ENCODE measurements at places on chromosomes 6 and 20.

DNA sequence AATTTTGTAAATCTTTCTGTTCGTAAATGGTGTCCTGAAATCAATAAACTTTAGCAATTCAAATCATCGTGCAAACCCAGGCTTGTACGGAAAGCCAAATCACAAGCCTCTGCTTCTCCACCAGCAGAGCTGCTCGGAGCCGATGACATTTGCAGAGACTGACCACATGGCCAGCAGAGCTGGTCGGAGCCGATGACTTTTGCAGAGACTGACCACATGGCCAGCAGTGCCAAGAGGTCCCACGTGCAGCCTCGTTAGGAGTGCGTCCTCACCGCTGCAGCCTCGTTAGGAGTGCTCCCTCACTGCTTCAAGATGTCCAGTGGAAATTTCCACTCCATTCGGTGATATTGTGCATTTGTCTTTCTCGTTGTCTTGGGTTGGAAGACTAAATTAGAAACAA lies 28.5 kb downstream of the SMOC2 start:
- DNase-seq, result no peak

DNA sequence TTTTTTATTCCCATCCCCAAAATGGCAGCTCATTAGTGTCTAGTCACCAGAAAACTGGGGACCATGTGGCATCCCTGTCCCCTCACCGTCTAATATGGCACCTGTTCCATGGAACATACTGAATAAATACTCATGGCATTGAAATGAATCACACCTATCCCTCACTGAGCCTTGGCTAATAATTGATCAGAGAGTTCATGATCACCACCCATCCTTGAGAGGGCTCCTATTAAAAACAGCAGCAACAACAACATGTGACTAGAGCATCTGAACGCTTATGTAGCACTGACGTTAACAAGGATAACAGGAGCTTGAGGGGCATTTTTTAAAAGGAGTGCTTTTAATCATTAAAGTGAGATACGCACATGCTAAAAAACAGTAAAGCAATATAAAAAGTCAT lies 1111.6 kb upstream of the FLRT3 start:
- no peak for DNase-seq

GRCh38 chr6:41568585-41569384 lies 22.6 kb downstream of the FOXP4 start:
- no peak for DNase-seq

DNA sequence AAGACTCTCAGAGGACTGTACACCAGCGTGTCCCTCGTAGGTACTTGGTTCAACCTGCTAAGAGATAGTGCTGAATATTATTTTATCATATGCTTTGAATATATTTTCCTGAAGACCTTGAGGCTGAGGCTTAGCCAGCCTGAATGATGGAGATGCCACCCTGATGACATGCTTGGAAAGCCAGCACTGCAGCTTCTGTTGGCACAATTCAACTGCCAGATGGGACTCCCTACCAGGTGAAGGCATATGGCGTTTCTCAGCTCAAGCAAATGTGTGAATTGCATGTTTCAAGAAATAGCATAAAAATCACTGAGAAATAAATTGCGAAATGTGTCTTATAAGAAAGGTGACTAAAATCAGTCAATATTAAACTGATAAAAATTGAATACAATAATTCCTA lies 228.1 kb upstream of the CST7 start:
- DNase-seq, result no peak

GRCh38 chr6:158772172-158772571 lies 47.0 kb downstream of the EZR start:
- DNase-seq, result no peak

DNA sequence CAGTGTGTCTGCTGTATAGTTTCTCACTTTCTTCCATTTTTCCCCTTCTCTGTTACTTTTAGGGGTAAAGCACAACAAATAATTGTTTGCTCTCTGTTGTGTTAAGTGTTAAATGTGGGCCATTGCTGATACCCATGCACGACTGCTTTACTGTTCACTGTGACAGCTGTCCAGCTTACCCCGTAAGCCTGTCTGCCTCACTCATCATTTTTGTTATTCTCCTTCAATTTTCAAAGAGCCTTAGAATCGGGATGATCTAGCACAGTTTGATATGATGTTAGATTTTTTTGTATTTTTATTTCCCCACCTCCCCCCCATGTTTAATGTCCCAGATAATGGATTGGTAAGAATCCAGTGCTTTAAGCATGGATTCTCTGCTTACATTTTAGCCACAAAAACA lies 41.2 kb upstream of the MLIP start:
- no peak for DNase-seq

DNA sequence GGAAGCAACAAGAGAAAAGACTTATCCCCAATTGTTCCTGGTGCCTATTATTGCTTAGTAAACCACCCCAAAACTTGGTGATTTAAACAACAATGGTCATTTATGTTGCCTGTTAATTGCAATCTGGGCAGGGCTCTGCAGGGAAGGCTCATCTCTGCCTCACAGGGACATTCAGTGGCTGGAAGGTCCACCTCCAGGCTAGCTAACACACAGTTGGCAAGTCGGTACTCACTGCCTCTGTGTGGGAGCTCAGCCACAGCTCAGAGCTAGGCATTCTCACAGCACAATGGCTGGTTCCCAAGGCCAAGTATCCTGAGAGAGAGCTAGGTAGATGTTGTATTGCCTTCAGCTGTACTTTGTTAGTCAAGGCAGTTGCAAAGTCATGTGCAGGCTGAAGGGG lies 18.5 kb upstream of the GMDS start:
- no peak for DNase-seq

GRCh38 chr20:61937963-61938838 lies 127.5 kb downstream of the TAF4 start:
- no peak for DNase-seq
